Brain pericyte (primary cell): ENCODE measurements at places on chromosomes 2 and 18.

- DNase-seq = no peak
These were observed 124.5 kb upstream of the SH3BP4 start for GRCh38 chr2:234827096-234827860.

DNA sequence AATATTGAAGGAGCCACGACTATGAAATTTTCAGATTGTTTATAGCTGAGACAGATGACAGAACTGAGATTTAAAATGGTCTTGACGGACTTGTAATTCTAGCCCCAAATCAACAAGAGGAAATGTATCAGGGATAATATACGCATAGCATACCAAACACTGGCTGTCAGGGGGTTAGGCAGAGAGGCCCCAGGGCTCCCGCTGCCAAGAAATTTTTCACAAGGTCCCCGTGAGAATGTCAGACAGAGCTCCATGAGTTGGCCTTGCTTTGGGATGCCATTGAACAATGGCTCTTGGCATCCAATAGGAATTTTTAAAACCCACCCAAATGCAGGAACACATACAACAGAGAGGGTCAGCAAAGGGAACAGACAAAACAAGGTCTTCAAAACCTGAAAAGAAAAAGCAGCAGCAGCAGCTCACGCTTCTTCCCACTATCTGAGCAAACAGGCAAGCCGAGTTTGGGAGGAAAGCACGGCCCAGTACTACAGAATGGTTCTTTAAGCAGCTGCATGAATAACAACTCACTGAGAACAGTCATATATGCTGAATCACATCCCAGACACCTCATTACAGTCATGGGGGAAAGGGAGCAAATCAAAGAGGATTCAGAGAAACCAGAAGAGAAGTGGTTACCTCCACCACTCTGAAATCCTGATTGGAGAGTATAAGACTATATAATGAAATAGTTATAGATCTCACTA, 445.6 kb downstream of the RND3 start:
- no peak for DNase-seq

DNA sequence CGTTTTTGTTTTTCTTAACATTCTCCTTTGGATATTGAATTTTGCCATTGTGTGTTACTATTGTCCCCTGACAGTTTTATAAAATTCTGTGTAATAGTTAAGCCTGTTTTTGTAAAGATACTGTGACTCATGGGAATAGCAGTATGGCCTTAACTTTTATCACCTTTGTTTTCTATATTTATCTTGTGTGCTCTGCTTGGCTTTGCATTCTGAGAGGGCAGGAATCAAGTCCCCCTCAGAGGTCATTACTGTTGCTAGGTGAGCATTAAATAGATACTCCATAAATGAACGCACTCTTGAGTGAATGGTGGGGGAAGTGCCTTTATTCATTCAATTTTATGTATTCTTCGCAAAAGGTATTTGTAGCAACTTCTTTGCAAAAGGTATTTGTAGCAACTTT, 160.0 kb downstream of the PHLPP1 start:
- no peak for DNase-seq

DNA sequence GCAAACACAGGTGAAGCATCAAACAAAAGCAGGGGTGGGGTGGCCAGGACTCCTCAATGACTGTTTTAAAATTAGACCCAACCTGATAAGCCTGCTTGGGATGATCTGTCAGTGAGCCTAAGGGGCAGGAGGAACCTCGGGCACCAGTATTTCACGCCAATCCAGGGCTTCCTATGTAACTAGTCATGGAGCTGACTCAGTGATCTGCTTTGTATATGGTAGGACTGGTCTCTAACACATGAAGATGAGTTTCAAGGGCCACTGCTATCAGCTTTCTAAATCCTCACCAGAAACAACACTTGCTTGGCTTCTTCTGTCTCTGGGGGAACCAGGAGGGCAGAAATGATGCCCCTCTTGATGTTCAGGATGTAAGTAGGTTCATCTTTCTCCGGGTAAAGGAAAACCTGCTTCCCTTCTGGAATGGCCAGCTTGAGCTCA, 6.2 kb downstream of the APOB start:
- DNase-seq = no peak

- no peak for DNase-seq
These were observed 303.5 kb downstream of the EPHA4 start for GRCh38 chr2:221268631-221269030.

GRCh38 chr2:54546518-54546917, 90.4 kb downstream of the SPTBN1 start:
- no peak for DNase-seq

DNA sequence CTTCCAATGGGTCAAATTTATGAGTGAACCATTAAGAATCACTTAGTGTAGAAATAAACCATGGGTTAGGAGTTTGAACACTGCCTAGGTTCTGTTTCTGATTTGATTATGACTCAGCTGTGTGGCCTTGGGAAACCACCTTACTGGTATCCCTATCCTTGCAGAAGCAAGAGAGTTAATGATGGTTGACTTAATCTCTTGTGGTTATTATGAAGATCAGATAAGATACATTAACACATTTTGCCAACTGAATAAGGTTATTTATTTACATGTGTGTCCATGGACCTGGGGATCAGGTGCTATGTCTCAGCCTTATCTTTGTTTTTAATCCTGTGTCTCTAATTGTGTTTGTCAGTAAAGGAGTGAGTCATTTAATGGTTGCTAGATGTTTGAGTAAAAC, 5.4 kb upstream of the KCNJ13 start:
- DNase-seq = no peak

GRCh38 chr2:39469807-39470206, 32.7 kb upstream of the MAP4K3 start:
- DNase-seq = no peak

DNA sequence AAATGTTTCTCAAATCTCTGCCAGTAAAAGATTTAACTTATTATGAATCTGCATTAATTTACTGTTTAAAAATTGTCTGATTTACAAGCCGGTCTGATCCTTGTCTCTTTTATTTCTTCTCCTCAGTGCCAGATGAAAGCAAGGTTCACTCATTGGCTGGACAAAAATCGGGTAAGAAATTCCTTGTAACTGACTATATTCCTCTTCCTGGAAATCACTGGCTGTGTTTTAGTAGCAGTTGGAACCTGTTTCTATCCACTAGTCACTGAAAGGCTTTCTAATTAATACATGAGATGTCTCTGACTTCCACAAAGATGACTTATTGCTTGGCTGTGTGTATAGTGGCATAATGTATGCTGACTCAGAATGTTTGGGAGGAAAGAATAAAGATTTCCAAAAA, 436.6 kb upstream of the NRP2 start:
- no peak for DNase-seq
